ENCODE measurements at places on chromosomes 4 and X. TPM values are rescaled to one million over a fixed set of nuclear protein-coding genes. Genes with fewer than 3 reads are reported as not detected.
A peak's percentile ranks its signal among the peaks of the same experiment; 100 is the strongest.

- DNase-seq = no peak
Observed at GRCh38 chrX:31872007-31872406, 800.2 kb upstream of the FTHL17 start.

- no peak for DNase-seq
Observed at GRCh38 chr4:185863946-185864345, 52.0 kb upstream of the SORBS2 start.

DNA sequence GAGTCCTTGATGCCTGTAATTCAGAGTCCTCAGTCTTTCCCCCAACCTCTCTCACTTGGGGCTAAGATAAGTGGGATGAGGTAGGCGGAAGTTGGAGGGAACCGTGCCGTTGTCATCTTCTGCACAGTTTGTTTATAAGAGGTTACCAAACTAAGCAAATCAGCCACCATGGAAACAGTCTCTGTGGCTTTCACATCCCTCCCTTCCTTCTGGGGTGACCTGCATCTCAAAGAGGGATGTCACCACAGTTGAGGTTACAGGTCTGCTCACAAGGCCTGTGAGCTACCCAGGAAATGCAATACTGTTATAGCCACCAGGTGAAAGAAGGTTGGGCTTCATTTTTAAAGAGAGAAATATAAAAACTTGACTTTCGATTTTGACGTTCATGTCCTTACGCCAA is 26.3 kb downstream of the RTL5 start:
- DNase-seq = no peak

DNA sequence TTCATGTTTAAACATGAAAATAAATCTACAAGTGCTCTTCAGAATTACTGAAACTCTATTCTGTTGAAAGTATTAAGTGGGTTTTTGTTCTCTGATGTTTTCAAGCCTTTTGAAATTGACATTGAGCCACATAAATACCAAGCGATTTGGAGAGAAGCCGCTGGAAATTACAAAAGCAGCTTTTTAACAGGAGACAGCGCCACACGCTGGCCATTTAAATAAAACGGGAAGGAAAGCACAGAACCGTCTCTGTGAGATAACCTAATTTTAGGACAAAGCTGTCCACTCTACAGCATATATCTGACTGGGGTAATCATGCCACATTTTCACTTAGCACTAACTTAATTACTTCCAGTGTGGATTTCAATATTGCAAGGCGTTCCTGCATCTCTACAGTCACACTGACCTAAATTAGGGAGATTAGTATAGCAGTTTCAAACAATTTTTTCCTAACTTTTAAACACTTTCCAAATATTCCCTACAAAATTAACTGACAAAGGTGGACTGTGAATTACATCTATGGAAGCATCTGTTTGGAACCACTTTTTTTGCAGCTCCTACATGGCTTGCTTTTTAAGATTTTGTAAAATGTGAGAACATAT is 6.8 kb upstream of the ANOS1 start:
- DNase-seq = no peak

DNA sequence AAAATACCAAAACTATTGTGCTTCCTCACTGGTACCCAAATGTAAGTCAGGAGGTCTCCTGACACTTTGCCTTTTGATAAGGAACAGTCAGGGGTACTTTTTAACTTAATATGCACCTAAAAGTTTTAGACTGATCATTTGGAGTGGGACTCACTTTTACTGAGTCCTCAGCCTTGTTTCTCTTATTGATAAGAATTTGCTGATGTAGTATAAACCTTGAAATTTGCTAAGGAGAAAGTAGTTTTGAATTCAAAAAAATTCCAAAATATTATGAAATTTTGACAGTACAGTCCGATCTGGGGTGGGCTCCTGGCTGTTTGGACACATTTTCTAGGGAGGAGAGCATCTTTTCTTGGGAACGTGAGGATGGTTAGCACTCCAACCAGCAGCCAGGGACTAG is 91.4 kb upstream of the GATB start:
- DNase-seq = no peak

- no peak for DNase-seq
Observed at GRCh38 chrX:147838465-147839131, 73.1 kb upstream of the FMR1 start.

DNA sequence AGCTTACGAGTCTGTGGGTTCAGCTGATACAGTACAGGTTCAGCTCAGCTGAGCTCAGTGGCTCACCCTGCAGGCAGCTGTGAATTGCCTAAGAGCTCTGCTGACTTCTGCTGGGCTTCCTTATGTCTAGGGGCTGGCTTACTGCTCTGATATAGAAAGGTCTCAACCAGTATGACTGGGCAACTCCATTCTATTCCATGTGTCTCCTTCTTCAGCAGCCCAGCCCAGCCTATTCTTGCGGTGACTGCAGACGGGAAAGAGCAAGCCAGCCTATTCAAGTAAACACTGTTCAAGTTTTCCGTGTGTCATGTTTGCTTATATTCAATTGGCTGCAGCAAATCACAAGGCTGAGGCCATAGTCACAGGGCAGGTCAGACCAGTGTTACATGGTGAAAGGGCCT is 615.4 kb upstream of the ZFP42 start:
- peak; percentile 16 for DNase-seq

The FMR1NB gene
- total RNA-seq = not detected

DNA sequence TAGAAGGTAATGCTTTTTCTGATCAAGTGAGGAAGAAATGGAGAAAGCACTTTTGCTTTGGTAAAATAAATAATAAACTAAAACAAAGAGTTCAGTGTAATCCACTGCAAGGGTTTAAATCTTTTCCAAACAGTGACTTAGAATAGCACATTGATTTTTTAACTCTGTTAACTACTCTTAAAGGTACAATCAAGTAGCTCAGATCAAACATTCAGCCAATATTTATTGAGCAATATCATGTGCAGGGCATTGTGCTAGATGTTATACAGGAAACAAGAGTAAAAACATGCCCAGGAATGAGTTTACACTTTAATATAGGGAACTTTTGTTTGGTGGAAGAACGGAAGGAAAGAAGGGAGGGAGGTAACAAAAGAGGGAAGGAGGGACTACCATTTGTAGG is 479.8 kb downstream of the KLHL13 start:
- no peak for DNase-seq

Measured in foreskin keratinocyte (primary cell).